ENCODE measurements at places on chromosomes 2 and 18.

GRCh38 chr2:226117510-226118065, 682.0 kb downstream of the IRS1 start:
- DNase-seq: no peak

DNA sequence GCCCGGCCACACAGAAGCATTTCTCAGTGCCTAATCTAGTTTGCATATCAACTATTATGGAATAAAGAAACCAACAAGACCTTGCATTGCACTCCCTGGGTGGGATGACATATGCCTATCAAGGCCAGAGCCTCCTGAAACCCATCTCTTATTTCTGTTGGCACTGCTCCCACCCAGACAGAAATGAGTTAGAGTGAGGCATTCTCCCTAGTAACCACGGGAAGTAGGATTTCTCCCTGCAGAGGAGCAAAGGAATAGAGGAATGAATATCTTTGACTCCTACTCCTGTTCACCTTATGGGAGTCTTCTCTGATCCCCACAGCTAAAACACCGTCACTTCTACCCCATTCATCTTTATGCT, 24.2 kb upstream of the SCYGR1 start:
- no peak for DNase-seq

GRCh38 chr2:170155022-170155722, 22.8 kb upstream of the MYO3B start:
- DNase-seq: no peak

DNA sequence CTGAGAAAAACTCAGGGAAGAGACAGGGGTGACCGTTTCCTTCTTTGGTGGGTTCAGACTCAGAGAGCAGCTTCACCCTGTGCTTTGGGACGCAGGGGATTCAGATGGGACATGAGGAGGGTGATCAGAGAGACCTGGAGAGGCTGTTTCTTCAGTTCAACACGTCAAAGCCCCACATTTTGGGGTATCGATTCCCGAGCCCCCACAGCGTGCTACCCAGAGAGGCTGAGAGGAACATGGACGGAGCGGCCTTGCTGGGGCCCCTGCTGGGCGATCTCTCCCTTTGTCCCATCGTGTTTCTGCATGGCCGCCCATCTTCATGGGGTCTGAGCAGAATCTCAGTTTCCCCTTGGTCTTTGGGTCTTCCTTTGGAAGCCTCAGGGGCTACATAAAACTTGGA, 38.2 kb upstream of the PXDN start:
- DNase-seq: no peak

Data from stimulated activated CD8-positive, alpha-beta memory T cell treated with anti-CD3 and anti-CD28 coated beads, Interleukin-4, amount 100 ng/mL, for 1 hour (primary cell).